SW480 (cell line): ENCODE measurements at places on chromosomes 1 and 21.

- peak; percentile 5 for DNase-seq
Observed at GRCh38 chr21:20739421-20739820, 258.8 kb upstream of the NCAM2 start.

DNA sequence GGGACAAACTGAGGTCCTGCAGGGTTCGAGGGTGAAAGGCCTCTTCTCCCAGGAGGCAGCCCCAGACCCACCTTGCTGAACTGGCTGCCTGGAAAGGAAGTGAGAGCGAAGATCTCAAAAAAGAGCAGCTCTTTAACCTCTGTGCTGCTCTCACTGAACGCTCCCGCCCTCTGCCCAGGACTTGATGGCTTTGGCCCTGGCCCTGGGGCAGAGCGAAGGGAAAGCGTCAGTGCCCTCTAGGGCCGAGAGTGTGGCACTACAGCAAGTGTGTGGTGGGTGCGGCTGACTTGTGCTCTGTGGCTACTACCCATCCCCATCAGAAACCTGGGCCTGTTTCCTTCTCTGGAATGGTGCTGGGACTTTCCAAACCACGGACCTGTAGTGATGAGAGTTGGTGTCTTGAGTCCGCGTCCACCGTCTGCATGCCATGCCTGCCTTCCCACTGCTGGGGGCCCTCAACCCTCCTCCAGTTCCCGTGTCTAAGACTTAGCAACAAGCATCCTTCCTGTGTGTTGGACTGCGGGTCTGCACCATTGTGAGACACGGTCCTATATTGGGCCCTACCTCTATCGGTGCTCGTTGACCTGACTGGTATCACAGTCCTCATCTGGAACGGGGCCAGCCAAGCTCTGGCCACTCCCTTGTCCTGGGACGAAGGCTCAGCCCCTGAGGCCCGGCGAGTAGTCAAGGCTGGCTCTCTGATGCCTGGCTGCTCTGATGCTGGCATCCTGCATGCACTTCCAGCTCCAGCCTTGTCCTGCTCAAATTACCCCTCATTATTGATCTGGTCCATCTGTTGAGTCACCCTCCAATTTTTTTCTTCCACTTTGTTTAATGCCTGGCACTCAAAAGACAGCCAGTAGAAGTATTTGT lies 180.3 kb downstream of the DISC1 start:
- DNase-seq: peak; percentile 35

- no peak for DNase-seq
Observed at GRCh38 chr1:59104191-59104760, 192.6 kb upstream of the FGGY start.

- DNase-seq: no peak
Observed at GRCh38 chr21:44935533-44935927, 4.3 kb upstream of the SLX9 start.

DNA sequence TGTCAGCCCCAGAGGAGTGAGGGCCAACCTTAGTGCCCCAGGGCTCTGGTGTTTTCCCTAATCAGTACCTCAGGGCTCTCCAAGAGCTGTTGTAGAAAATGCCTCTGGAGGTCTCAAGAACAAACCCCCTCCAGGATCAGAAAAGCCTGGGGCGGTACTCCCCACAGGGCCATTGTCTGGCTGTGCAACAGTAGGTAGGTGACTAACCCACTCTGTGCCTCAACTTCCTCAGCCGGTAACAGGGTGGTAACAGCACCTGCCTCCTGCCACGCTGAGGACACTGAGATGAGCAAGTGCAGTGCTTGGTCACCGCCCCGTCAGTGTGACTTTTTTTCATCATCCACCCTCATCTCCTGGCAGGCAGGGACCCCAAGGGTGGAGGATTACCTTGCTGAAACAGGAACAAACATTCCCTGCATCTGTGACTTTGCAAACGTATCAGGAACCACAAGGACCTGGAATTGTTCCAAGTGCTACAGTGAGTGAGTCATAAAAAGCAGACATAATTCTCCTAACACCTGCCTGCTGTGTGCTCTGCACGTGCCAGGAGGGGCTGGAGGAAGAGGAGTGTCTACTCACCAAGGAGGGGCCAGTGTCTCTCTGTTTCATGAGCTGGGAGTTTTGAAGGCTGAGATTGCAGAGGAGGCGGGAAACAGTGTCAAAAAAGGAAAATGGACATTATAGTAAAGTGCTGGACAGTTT lies 440.8 kb downstream of the NPHP4 start:
- DNase-seq: peak; percentile 94
